ENCODE measurements at places on chromosomes 2 and 18. TPM values are rescaled to one million over a fixed set of nuclear protein-coding genes. Genes with fewer than 3 reads are reported as not detected.

Gene AGXT
- not detected for total RNA-seq

- H3K27me3 ChIP-seq, result no peaks in the 10 kb centered on the region
- H3K36me3 ChIP-seq, result peaks cover 3% of the 10 kb centered on the region
- H3K4me1 ChIP-seq, result peaks cover 17% of the 10 kb centered on the region
- H3K27ac ChIP-seq, result no peak overlapping the region
Observed at GRCh38 chr2:20444101-20444992, 2.5 kb upstream of the RHOB start.

GRCh38 chr2:96374211-96374951 is 38.8 kb downstream of the NCAPH start:
- no peaks in the 10 kb centered on the region for H3K27me3 ChIP-seq
- H3K4me3 ChIP-seq, result no peak overlapping the region
- peaks cover 6% of the 10 kb centered on the region for H3K36me3 ChIP-seq
- H3K27ac ChIP-seq, result no peak overlapping the region

- no peaks in the 10 kb centered on the region for H3K4me1 ChIP-seq
- H3K4me3 ChIP-seq, result no peak overlapping the region
- H3K27me3 ChIP-seq, result no peaks in the 10 kb centered on the region
- H3K36me3 ChIP-seq, result no peaks in the 10 kb centered on the region
- no peak for DNase-seq
Observed at GRCh38 chr2:181554061-181554830, 97.1 kb downstream of the ITGA4 start.

GRCh38 chr2:139411236-139411635 is 631.0 kb upstream of the NXPH2 start:
- H3K4me1 ChIP-seq, result no peaks in the 10 kb centered on the region
- no peak for DNase-seq
- no peak overlapping the region for H3K4me3 ChIP-seq

GRCh38 chr2:120014226-120014980 is 1.5 kb downstream of the EPB41L5 start:
- H3K36me3 ChIP-seq, result no peaks in the 10 kb centered on the region
- peaks cover 3% of the 10 kb centered on the region for H3K4me1 ChIP-seq
- no peaks in the 10 kb centered on the region for H3K27me3 ChIP-seq
- DNase-seq, result peak; percentile 18

DNA sequence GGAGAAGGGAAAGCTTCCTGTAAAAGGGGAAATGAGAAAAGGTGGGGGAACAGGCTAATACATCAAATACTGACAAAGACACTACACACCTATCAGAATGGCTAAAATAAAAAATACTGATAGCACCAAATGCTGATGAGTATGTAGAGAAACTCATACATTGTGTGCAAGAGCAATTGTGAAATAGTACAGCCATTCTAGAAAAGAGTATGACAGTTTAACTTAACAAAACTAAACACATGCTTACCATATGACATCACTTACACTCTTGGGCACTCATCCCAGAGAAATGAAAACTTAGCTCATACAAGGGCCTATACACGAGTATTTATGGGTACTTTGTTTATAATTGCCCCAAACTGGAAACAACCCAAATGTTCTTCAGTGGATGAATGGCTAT is 53.4 kb downstream of the ZNF638 start:
- H3K4me3 ChIP-seq, result no peak overlapping the region
- H3K4me1 ChIP-seq, result peaks cover 8% of the 10 kb centered on the region
- no peaks in the 10 kb centered on the region for H3K27me3 ChIP-seq
- H3K27ac ChIP-seq, result no peak overlapping the region
- H3K36me3 ChIP-seq, result peaks cover 32% of the 10 kb centered on the region
- DNase-seq, result peak; percentile 72

Gene IL36G
- not detected for total RNA-seq

Gene PPP1R1C
- 1.2 TPM for total RNA-seq

- no peak overlapping the region for H3K4me3 ChIP-seq
- no peaks in the 10 kb centered on the region for H3K36me3 ChIP-seq
- H3K27ac ChIP-seq, result no peak overlapping the region
- H3K4me1 ChIP-seq, result peaks cover 7% of the 10 kb centered on the region
- no peaks in the 10 kb centered on the region for H3K27me3 ChIP-seq
Observed at GRCh38 chr2:217433522-217433921, 569.3 kb downstream of the TNS1 start.

Gene NRP2
- 76.7 TPM for total RNA-seq

DNA sequence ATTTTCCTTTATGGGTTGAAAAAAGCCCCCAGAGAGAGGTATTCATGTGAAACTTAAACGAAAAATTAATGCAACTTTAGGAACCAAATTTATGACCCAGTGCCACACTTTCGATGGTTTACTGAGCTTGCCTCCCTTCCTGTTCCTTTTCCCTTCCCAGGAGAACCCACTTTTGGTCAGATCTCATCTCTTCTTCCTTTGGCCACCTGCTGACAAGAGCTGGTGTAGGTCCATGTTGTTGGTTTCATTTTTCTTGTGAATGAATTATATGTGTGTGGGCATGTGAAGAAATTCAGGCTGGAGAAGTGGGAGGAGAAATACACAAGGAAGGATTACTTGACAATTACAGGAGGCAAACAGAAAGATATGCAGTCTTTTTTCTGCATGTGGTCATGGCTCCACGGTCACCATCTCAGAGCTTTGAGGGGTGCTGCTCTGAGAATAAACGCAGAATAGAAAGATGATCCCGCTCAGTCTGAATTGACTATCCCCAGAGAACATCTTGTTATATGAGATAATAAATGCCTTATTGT is 111.3 kb upstream of the TCF4 start:
- H3K4me1 ChIP-seq, result no peaks in the 10 kb centered on the region
- H3K27me3 ChIP-seq, result no peaks in the 10 kb centered on the region
- H3K36me3 ChIP-seq, result no peaks in the 10 kb centered on the region
- H3K27ac ChIP-seq, result no peak overlapping the region

GRCh38 chr2:96703021-96703751 is 36.7 kb downstream of the LMAN2L start:
- no peaks in the 10 kb centered on the region for H3K4me1 ChIP-seq
- no peak for DNase-seq
- H3K36me3 ChIP-seq, result peaks cover 10% of the 10 kb centered on the region
- H3K27ac ChIP-seq, result no peak overlapping the region

- no peaks in the 10 kb centered on the region for H3K27me3 ChIP-seq
- H3K4me1 ChIP-seq, result no peaks in the 10 kb centered on the region
- no peaks in the 10 kb centered on the region for H3K36me3 ChIP-seq
Observed at GRCh38 chr2:169139993-169140767, 70.8 kb downstream of the DHRS9 start.

- H3K36me3 ChIP-seq, result no peaks in the 10 kb centered on the region
- H3K27ac ChIP-seq, result peak overlapping the region; percentile 17
- H3K4me3 ChIP-seq, result no peak overlapping the region
Observed at GRCh38 chr2:218081063-218081462, 12.0 kb downstream of the RUFY4 start.

Gene LDAH
- 25.7 TPM for total RNA-seq

- peaks cover 7% of the 10 kb centered on the region for H3K4me1 ChIP-seq
- H3K4me3 ChIP-seq, result no peak overlapping the region
Observed at GRCh38 chr2:5519286-5519685, 172.9 kb upstream of the SOX11 start.

- H3K36me3 ChIP-seq, result no peaks in the 10 kb centered on the region
- DNase-seq, result no peak
- H3K4me1 ChIP-seq, result no peaks in the 10 kb centered on the region
- no peak overlapping the region for H3K27ac ChIP-seq
- peaks cover 14% of the 10 kb centered on the region for H3K27me3 ChIP-seq
- no peak overlapping the region for H3K4me3 ChIP-seq
Observed at GRCh38 chr18:50107468-50107977, 87.4 kb downstream of the MYO5B start.

Measured in astrocyte (in vitro differentiated cells and primary cell).